HepG2 (cell line): ENCODE measurements at places on chromosomes 16 and 17.
A peak's percentile ranks its signal among the peaks of the same experiment; 100 is the strongest.

GRCh38 chr17:68759002-68759342, 157.8 kb upstream of the FAM20A start:
- DNase-seq = peak; percentile 59

- DNase-seq = no peak
Measured at GRCh38 chr16:89473791-89474414, 16.5 kb downstream of the ANKRD11 start.

- DNase-seq = no peak
Measured at GRCh38 chr17:60960398-60961065, 282.9 kb downstream of the BCAS3 start.

DNA sequence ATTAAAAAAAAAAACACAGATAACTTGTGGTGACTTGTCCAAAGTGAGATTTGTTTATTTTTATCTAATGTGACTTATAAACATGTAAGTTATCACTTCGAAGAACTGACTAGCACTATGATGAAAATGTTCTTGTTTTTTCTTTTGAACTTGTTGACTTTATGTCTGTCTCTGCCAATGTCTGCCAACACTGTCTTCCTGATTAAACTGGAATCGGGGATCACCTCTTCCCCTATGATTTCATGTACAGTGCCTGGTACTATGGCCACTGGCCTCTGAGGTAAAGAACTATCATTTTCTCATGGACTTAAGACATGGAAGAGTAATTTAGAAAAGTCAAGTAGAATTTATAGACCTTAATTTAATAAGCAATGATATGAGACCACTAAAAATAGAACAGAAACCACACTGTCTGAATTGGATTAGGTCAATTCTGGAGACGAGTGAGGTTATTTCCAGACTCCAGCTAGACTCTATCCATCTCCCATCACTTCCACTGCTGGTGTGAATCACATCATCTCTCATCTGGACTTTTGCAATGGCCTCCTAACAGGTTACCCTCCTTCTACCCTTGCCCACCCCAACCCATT, 8.9 kb downstream of the C17orf78 start:
- no peak for DNase-seq

GRCh38 chr16:27676839-27677238, 126.9 kb downstream of the KATNIP start:
- no peak for DNase-seq

GRCh38 chr16:56743840-56744239, 13.9 kb downstream of the NUP93 start:
- no peak for DNase-seq

GRCh38 chr16:81521141-81521626, 76.6 kb downstream of the CMIP start:
- no peak for DNase-seq

DNA sequence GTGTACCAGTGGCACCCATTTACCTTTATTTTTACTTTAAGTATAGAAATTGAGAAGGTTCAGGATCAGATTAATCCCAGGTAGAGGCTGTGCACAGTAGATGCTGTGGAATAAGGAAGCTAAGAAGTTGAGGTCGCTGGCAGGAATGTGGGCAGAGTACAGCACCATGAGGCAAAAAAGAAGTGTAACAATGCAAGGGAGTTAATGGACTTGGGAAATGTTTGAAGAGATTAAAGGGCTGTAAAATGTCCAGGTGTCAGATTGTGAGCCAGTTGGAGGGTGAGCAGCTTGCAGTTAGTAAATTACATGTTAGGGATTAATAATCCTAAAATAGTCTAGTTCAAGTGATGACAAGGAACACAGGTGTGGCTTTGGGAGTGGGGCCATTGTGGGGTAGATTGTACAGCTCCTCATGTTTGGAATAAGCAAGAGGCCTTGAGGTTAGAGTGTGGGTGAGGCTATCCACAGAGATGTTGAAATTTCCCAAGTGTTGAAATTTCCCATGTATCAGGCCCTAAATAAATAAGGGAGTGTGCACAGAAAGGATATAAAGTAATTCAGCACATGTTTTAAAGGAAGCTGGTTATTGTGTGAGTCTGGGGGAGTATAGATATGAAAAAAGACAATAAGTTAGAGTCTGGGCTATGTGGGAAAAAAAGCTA, 21.5 kb downstream of the TAT start:
- no peak for DNase-seq
